ENCODE measurements at places on chromosomes 2 and 18.

DNA sequence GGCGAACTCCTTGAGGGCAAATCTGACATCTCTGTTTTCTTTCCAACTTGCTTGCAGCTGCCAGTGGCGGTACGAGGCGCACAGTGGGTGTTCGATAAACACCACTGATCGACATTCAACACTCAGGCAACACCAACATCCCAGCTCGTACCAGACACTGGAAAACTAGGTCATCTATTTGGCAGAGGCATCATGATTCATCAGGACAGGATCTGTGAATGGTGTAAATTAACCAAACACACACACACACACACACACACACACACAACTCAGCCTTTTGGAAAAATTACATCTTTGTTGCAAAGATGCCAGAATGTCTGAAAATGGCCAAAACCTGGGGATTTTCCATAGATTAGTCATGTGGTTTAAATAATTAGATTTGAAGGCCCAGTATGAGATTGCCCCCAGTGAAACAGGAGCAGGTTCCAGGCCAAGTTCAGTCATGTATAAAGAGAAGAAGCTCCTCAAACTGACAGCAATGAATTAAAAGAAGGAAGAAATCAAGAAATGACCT lies 150.5 kb upstream of the NCKAP5 start:
- no peak for DNase-seq

DNA sequence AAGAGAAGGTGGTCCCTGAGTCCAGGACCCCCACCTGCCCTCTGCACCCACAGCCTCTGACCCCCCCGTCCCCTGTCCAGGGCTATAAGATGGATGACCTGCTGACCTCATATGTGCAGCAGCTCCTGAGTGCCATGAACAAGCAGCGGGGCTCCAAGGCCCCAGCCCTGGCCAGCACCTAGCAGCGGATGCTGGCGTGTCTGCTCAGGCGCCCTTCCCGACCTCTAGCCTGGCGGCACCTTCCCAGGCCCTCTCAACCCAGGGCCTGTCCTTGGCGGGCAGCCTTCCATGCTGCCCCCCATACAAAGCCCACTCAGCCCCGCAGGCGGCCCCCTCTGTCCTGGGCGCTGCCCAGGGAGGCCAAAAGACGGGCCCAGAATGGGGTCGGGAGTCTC lies 8.7 kb upstream of the GPR17 start:
- no peak for DNase-seq

DNA sequence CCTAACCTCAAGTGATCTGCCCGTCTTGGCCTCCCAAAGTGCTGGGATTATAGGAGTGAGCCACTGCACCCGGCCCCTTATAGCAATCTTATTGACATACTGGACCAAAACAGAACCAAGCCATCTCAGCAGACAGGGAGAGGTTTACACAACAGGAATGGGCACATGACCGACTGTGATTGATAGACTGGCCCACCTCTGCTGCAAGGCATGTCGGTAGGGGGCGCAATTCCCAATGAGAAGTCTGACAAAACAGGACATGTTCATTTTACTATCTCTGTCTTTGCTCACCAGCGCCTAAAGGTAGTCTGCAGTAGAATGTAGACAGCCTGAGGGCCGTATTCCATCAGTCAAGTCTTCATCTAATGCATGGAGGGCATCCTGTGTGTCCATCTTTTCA lies 2.0 kb downstream of the LYPD6B start:
- DNase-seq: peak; percentile 84

- no peak for DNase-seq
These were observed 53.0 kb downstream of the REEP1 start for GRCh38 chr2:86284401-86284841.

DNA sequence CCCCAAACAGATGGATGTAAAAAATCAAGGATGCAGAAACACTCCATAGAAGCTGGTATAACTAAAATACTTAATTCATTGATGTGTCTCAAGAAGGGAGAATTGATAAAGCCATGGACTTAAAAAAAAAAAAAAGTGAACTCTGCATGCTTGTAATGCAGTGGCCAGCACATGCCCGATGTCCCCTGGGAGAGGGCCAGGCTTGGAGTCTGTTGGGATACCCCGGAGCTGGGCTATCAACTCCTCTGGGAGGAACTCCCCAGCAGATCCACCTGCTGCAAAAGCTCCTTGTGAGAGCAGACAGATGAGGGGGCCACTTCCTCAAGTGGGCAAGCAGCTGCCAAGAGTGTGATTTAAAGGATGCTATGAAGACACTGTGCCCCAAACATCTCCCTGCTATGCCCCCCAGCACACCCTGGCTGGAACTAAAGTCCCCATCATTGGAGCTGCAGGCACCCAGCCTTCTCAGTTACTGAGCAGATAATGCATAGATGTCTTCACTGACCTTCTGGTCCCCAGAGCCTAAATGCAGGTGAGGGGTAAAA lies 311.5 kb upstream of the ID2 start:
- no peak for DNase-seq

- no peak for DNase-seq
These were observed 147.9 kb downstream of the MGAT5 start for GRCh38 chr2:134401789-134402188.

- DNase-seq: no peak
These were observed 41.5 kb downstream of the SUCLG1 start for GRCh38 chr2:84417453-84418145.

GRCh38 chr18:12516049-12516630 lies 108.4 kb downstream of the PRELID3A start:
- no peak for DNase-seq

DNA sequence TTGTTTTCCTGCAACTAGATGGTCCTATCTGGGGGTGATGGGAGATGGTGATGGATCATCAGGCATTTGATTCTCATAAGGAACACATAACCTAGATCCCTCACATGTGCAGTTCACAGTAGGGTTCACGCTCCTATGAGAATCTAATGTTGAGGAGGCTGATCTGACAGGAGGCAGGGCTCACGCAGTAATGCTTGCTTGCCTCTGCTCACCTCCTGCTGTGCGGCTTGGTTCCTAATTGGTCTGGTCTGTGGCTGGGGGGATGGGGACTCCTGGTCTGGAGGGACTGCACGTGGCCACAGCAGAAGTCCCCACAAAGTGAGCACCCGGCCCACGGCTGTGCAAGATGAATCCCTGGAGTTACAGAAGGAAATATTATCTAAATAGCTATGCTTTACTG lies 11.3 kb downstream of the MC5R start:
- DNase-seq: no peak
